ENCODE measurements at places on chromosomes 1 and 21. TPM values are rescaled to one million over a fixed set of nuclear protein-coding genes. Genes with fewer than 3 reads are reported as not detected.

Gene GSTM5
- total RNA-seq = 1.6 TPM

Gene MATN1
- not detected for total RNA-seq

DNA sequence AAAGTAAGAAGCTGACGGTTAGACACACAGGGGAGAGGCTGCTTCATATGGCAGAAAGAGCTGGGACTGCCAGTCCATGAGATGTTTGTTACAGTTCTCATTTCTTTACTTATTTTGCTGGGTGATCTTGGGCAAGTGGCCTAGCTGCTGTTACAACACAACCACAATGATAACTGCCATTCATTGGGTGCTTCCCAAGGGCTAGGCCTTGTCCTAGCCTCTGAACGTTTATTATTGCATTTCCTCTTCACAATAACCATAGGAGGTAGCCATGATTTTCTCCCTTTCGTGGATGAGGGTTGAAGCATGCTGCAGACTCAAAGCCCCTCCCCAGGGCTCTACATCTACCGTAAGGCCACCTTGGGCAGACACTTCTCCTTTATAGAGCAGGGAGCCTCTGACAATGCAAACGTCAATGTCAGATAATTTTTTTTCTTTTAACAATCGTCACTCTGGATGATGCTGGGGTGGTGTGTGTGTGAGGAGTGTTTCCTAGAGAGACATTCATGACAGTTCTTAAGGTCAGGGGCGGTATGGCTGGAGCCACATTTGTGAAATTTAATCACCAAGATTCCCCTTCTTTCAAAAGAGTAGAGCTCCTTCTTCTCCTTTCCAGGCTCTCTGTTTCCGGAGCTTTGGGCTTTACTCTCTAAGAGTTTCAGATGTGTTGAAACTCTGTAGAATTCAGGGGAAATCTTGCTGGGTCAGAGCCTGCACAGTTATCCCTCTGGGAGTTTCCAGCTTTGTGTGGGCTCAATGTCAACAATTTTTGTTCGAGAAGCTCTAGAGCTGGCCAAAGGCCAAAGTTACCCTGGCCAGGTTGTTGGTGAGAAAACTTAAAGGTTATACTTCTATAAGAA lies 138.5 kb upstream of the SGIP1 start:
- H3K4me1 ChIP-seq = no peaks in the 10 kb centered on the region
- H3K27me3 ChIP-seq = no peaks in the 10 kb centered on the region
- H3K27ac ChIP-seq = no peak overlapping the region
- H3K4me3 ChIP-seq = no peak overlapping the region
- H3K36me3 ChIP-seq = no peaks in the 10 kb centered on the region

DNA sequence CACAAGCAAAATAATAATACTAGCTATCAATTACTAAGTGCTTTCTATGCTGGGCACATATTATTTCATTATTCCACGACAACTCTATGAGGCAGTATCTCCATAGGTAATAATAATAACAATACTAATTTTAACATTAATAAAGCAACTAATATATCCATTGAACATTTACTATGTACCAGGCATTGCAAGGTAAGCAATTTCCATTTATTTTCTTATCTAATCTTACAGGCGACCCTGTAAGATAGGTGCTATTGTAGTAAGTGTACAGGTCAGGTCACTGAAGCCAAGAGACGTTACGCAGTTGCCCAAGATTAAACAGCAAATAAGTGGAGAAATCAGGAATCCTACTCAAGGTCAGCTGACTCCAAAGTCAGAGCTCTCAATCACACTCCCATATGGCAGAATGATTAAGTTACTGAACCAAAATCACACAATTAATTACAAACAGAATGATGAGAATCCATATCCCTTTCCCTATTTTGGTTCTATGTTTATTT lies 198.4 kb downstream of the SLC45A1 start:
- DNase-seq = no peak
- H3K36me3 ChIP-seq = peaks cover 3% of the 10 kb centered on the region
- H3K27ac ChIP-seq = no peak overlapping the region
- H3K4me1 ChIP-seq = no peaks in the 10 kb centered on the region
- no peak overlapping the region for H3K4me3 ChIP-seq

Gene AADACL4
- not detected for total RNA-seq

DNA sequence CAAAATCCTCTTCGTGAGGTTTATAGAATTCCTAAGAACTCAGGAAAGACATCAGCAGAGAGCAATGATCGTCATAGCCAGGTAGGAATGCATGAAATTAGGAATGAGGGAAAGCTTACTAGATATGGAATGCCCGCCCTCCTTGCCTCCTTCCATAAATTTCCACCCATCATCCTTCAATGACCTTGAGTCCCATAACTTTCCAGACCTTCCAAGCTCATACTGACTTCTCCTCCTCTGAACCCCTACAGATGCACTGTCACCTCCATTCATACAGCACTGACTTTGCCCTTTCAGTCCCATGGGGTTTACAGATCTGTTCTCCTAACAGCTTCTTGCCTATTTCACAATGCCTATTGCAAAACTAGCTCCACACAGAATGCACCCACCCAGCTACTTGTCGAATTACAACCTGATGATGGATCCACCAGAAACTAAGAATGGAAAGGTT lies 23.8 kb upstream of the PPP1R15B start:
- H3K4me3 ChIP-seq = no peak overlapping the region
- peaks cover 36% of the 10 kb centered on the region for H3K4me1 ChIP-seq
- H3K27me3 ChIP-seq = no peaks in the 10 kb centered on the region
- peaks cover 41% of the 10 kb centered on the region for H3K36me3 ChIP-seq
- H3K27ac ChIP-seq = no peak overlapping the region
- DNase-seq = no peak

DNA sequence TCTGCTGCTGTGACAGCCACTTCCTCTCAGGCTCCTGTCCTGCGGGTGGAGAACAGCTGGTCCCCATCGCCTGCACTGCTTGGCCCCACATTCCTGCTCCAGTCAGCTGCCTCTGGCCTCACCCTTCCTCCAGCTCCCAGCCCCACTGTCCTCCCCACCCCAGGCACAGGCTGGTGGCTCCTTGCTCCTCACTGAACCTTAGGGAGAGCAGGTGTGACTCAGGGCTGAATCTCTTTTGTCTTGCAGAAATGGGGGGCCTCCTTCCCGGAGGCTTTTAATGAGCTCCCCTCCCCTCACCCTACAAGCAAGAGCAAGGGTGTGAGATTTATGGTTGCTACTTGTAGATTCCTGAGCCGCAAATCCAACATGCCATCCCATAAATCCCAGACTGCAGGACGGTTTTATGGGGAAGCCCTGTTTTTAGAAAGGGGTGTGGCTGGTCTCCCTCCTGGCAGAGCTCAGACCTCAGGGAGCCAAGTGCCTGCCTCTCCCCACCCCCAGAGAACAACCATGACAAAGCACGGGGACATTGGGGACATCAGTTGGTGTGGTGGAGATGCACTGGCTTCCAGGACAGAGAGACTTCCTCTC lies 15.2 kb downstream of the CDK18 start:
- no peaks in the 10 kb centered on the region for H3K27me3 ChIP-seq
- no peaks in the 10 kb centered on the region for H3K4me1 ChIP-seq
- no peaks in the 10 kb centered on the region for H3K36me3 ChIP-seq
- DNase-seq = no peak
- H3K4me3 ChIP-seq = no peak overlapping the region

DNA sequence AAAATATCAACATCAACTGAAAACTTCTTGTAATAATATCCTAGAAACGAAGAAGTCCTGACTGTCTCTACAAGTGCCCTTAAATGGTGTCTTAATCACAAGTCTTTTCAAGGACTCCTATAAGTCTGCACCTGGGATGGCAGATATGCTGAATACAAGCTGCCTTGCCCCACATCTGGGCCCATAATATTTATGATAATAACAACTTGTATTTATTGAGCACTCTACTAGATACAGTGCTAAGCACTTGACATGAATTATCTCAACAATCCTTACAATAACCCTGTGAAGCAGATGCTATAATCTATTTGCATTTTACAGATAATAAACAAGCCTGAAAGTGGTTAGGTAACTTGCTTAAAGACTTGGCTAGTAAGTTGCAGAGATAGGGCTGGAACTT lies 78.0 kb upstream of the ZNF648 start:
- no peaks in the 10 kb centered on the region for H3K36me3 ChIP-seq
- DNase-seq = no peak
- no peaks in the 10 kb centered on the region for H3K27me3 ChIP-seq
- no peak overlapping the region for H3K27ac ChIP-seq
- no peaks in the 10 kb centered on the region for H3K4me1 ChIP-seq

DNA sequence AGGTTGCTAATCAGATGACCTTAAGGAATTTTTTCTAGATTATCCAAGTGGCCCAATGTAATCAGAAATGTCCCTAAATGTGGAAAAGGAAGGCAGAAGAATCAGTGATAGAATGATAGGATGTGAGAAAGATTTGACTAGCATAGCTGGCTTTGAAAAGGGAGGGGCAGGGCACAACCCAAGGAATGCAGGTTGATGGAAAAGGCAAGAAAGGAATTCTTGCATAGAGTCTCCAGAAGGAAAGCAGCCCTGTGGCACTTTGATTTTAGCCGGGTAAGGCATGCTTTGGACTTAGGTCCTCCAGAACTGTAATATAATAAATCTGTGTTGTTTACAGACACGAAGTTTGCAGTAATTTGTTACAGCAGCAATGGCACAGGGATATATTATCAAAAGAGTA lies 375.7 kb upstream of the B3GALT2 start:
- no peak for DNase-seq
- no peak overlapping the region for H3K4me3 ChIP-seq
- peaks cover 12% of the 10 kb centered on the region for H3K4me1 ChIP-seq
- H3K27ac ChIP-seq = no peak overlapping the region

Gene TMPRSS2
- total RNA-seq = not detected

DNA sequence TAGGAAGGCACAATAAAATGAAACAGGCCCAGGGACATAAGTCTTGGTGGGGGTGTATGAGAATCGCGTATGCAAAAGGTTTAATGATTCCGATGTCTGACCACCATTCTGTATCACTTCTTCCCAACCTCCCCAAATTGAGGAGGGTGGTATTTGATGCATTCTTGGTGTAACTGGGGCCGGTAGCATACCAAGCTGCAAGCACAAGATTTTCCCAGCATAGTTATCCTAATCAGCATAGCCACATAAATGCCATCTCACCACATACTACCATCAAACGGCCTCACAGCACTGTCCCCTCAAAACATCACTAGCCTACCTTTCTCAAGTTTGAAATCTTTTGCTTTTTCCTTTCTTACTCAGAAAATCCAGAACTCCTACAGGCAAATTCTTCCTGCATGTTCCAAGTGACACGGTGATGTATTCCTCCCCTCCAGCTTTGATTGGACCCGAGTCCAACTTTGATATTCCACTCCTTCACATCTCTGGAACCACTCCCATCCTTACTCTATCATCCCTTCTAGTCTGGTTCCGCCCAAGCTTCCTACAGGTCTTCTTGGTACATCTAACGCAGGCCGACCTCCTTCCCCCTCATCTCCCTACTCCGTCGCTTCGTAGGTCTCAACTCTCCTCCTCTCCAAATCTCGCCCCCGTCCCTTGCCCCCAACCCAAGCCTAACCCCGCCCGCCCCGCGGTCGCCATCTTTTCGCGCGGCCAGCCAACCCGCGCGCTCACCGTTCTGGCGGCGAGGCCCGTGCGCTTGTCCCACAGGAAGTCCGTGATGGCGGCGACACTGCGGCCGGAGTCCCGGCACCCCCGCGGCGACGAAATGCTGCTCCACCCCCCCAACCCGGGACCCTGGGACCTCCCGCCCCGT lies 600 bp downstream of the CLK2 start:
- no peaks in the 10 kb centered on the region for H3K27me3 ChIP-seq
- peak overlapping the region; percentile 80 for H3K4me3 ChIP-seq
- H3K4me1 ChIP-seq = peaks cover 13% of the 10 kb centered on the region
- peak overlapping the region; percentile 11 for H3K27ac ChIP-seq
- peak; percentile 57 for DNase-seq

DNA sequence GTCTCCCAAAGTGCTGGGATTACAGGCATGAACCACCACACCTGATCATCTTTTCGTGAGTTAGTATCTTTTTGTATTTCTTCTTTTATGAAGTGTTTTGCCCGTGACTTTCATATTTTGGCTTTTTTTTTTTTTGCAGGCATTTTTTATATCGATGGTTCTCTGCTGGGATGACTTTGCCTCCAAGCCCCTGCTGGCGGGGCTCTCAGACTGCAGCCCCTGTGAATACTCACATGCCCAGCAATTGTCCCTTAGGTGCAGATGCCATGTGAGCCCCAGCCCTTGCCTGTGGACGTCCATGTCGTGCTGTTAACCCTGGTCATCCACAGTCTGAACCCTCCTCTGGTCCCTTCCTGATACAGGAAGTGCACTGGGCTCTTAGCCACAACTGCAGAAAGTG lies 21.7 kb downstream of the CRYAA start:
- DNase-seq = no peak
- no peak overlapping the region for H3K27ac ChIP-seq
- H3K4me1 ChIP-seq = no peaks in the 10 kb centered on the region
- no peaks in the 10 kb centered on the region for H3K36me3 ChIP-seq
- peaks cover 6% of the 10 kb centered on the region for H3K27me3 ChIP-seq

DNA sequence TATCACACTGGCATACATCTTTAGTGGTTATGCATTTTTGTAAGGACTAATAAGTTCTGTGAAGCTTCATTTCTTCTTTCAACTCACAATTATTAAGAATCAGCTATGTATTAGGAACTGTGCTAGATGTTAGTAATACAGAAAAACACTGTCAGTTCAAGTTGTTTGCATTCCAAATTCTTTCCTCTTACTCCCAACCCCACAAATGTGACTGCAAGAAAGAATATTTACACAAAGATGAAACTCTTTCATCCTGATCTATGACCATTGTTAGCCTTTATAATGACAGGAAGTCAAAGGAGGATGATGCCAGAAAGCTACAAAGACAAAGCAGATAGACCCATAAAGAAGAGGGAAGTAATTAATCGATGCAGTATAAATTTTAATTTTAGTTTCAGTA lies 21.0 kb upstream of the GADD45A start:
- no peaks in the 10 kb centered on the region for H3K27me3 ChIP-seq
- no peak overlapping the region for H3K4me3 ChIP-seq
- H3K4me1 ChIP-seq = peaks cover 12% of the 10 kb centered on the region
- DNase-seq = peak; percentile 53
- H3K36me3 ChIP-seq = no peaks in the 10 kb centered on the region

Gene C1orf141
- not detected for total RNA-seq

GRCh38 chr1:30414851-30415165 lies 308.6 kb downstream of the MATN1 start:
- H3K4me3 ChIP-seq = no peak overlapping the region
- no peaks in the 10 kb centered on the region for H3K4me1 ChIP-seq
- no peak for DNase-seq
- H3K27me3 ChIP-seq = no peaks in the 10 kb centered on the region

DNA sequence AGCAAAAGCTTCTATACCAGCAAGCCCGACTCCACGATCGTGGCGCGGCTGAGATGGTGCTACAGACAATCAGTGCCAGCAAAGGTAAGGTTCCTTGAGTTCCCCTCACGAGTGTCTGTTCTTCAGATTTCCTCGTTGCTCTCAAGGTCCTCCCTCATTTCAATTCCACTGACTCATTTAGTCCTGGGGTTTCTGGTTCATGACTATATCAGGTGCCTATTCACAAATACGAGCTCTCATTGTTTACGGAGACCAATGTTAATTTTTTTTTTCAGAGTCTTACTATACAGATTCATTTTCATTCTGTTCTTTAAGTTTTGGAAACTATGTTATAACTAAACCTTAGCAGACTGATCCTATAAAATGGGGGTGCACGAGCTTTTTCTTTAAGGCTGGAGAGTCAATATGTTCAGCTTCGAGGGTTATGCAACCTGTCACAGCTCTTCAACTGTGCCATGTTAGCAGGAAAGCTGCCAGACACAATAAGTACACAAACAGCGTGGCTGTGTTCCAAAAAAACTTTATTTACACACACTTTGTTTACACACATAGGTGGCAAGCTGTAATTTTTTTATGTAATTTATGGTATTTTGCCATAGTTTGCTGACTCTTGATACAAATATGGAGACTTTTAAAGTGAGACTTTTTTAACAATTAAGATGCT lies 134.3 kb downstream of the ZP4 start:
- H3K27me3 ChIP-seq = no peaks in the 10 kb centered on the region
